Tongue (tissue), 3 donors: ENCODE measurements at places on chromosomes 4 and X.

GRCh38 chr4:75909405-75909804, 7.2 kb upstream of the PPEF2 start:
- no peak for DNase-seq

GRCh38 chrX:40104630-40104984, 6.8 kb upstream of the BCOR start:
- DNase-seq, result no peak

GRCh38 chrX:50103866-50104566, 96.8 kb downstream of the AKAP4 start:
- no peak for DNase-seq

GRCh38 chrX:21412029-21412428, 37.8 kb downstream of the CNKSR2 start:
- no peak for DNase-seq

DNA sequence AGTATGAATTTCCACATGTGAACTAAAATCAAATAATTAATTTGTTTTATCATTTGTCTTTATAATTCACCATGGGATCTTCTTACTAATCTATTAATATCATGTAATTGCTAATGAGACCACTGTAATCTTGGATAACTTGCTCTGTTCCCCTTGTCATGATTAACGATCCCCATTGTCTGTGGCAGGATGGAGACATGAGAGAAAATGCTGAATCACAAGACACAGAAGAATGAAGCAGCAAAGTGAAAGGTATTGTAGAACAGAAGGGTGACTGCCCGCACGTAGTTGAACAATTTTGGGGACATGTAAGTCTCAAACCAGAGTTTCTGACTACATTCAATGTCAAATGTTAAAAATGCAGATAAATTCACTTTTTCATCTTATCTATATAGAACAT, 135.2 kb downstream of the EPHA5 start:
- DNase-seq, result no peak
